Activated CD4-positive, CD25-positive, alpha-beta regulatory T cell treated with anti-CD3 and anti-CD28 coated beads, Interleukin-2, amount 50 U/mL, for 24 hours (primary cell): ENCODE measurements at places on chromosomes 4 and X.

- ATAC-seq: no peak
These were observed 69.3 kb upstream of the LDB2 start for GRCh38 chr4:16967722-16968121.

DNA sequence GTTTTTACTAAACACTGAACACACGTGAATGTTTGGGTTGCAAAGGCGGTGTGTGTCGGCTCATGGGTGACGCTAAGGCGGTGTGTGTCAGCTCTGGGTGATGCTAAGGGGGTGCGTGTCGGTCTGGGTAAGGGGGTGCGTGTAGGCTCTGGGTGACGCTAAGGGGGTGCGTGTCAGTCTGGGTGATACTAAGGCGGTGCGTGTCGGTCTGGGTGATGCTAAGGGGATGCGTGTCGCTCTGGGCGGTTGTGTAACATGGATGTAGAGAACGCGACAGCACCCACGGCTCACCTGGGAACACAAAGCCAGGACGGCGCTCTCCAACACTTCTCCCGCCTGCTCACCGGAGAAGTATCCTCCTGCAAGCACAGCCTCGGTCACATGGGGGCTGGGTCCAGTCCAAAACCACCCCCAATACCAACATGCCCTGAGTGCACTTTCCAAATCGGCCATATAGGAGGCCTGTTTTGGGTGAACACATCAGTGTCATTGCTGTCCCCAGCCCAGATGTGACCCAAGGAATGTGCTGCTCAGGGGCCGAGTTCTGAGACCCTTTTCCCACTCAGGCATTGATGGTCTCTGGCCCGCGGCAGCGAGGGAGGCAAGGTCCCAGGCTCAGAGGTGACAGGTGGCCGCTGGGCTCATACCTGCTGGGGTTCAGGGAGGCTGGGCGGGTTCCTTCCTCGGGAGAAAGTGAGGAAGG lies 67.1 kb downstream of the ACOX3 start:
- no peak for ATAC-seq

GRCh38 chrX:18707426-18708049 lies at the start of gene PPEF1:
Gene PPEF1 (plus strand): TSS chrX:18707645. CDS start chrX:18707781, 136 bp downstream.
- ATAC-seq: no peak

- no peak for ATAC-seq
These were observed 220.8 kb downstream of the SPANXN3 start for GRCh38 chrX:143296521-143296920.

- no peak for ATAC-seq
These were observed 132.1 kb downstream of the SNCA start for GRCh38 chr4:89704651-89705395.

GRCh38 chrX:51837921-51838320 lies 55.5 kb upstream of the MAGED1 start:
- ATAC-seq: no peak

DNA sequence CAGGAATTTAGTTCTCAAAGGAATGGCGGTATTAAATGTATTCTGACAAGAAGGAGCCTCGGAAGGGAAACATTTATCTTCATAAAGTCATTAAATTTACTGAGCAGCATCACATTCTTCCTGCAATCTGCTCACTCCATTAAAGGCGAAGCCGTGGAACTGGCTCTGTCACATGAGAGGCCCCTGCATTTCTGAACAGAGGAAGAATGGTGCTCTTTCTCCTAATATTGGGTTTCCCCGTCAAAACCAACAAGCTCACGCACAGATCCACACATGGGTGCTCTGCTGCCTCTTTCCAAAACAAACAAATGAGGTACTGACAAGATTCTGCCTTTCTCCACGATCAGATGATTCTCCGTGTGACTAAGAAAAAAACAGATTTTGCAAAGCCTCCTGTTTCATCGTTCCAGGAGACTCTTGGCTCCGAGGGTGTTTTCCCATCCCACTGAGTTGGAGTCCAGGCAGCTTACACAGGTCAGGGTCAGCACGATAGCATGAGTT lies 191.2 kb downstream of the IDS start:
- ATAC-seq: no peak

GRCh38 chr4:157423526-157424020 lies 203.0 kb downstream of the GRIA2 start:
- no peak for ATAC-seq

- ATAC-seq: no peak
These were observed 625.6 kb downstream of the BCOR start for GRCh38 chrX:39472161-39472560.

DNA sequence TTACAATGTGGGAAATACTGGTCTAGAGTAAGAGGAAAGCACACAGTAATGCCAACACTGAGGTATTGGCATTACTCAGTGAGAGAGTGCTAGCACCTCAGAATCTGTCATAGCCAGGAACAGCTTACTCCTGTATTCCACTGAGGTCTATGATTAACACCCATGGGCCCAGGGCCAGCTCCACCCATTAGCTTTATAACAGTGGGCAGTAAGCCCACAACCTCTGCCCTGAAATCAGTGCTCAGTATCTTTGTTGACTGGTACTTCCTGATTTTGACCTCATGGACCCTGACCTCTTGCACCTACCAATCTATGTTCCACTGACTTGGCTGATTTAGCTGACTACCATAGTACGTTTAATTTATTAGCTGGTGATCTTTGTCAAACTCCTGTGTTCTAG lies 56.1 kb downstream of the LANCL3 start:
- ATAC-seq: no peak
